ENCODE measurements at places on chromosomes 5 and 9.

DNA sequence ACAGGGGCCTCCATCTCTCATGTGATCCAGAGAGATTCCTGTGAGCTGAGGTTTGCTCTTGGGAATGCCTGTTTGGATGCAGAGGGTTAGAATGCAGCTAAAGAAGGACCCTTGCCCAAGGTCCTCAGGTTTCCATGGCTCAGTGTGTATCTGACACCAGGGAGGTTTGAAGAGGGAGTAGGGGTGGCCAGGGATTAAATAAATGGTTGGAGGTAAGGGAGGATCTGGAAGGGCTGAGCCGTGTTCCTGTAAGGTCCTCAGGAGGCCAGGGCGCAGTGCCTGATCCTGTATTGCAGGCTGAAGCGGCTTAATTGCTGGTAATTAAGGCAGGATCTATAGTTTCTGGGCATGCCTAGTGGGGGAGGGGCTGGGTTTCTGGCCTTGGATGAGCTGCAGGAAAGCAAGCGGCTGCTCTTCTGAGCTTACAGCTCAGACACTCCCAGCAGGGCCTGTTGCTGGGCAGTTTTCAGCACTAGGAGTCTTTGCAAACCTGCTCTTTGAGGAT, 41.5 kb upstream of the MAP1B start:
- no peak for DNase-seq

- no peak for DNase-seq
Measured at GRCh38 chr9:112401175-112401815, 21.4 kb downstream of the HSDL2 start.

- DNase-seq, result no peak
Measured at GRCh38 chr9:137084526-137084925, 2.3 kb upstream of the MAN1B1 start.

DNA sequence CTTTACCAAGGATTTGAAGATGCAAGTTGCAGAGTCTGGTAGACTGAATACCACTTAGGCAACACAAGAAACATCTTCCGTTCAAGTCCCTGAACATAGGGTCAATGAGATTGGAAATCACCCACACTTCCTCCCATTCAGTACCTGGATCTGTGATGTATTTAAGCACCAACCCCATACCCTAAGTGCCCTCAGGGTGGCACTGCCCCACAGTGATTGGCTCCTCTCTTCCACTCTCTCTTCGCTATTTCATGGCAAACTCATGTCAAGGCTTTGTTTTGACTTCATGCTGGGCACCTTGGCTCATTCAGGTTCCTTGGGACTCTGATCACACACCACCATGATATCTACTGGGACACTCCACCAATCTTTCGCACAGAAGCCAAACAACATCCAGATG, 53.7 kb downstream of the GGTA1 start:
- no peak for DNase-seq

- no peak for DNase-seq
Measured at GRCh38 chr5:68252673-68253623, 37.4 kb downstream of the PIK3R1 start.

GRCh38 chr5:128081111-128081851, 2.3 kb upstream of the SLC12A2 start:
- DNase-seq, result no peak

DNA sequence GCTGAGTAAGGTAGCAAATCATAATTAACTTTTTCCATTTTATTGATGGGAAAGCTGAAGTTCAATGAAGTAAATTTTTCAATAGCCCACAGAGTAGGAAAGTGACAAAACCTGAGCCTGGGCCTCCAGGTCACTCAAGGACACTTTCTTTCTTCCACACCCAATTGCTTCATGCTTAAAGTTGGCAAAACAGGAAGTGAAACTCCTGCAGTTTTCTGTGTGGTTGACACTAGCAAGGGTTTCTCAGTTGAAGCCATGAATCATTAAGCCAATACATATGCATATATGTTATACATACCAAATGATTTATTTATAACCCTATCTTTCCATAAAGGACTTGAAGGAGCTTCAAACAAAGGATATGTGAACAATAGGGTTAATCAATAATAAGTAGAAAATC, 13.9 kb downstream of the TLR4 start:
- DNase-seq, result no peak

GRCh38 chr5:77430726-77431125, 61.4 kb downstream of the WDR41 start:
- no peak for DNase-seq

DNA sequence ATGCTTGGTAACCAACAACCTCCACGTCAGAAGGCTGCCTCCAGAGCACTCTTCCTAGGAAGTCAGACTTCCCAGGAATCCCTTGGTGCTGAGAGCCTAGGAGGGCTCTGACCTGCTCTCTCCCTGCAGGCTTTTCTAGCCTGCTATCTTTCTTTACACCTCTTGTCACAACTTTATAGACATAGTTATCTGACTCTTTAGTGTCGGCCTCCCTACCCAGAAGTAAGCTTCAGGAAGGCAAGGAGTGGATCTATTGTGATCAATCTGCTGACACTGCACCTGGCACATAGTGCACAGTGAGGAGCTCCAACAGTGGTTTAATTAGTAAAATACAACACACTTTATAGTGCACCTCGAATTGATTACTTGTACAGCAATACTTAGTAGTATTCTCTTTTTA, 2.3 kb downstream of the AFAP1L1 start:
- DNase-seq, result no peak

DNA sequence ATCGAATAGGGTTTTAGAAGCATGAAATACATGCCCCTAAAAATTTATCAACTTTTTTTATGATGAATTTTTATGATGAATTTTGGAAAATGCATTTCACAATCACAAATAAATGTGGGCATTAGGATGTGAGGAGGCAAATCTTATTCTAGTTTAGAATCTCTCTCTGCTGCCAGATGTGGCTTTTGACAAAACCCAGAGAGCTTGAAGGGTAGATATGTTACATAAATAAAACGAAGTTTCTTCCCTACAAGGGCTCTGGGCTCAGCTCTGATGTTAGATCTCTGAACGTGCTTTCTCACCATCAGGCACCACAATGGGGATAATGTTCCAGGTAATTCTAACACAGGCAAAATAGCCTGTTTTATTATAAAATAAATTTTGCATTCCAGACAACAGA, 102.3 kb upstream of the ADAMTSL1 start:
- no peak for DNase-seq

DNA sequence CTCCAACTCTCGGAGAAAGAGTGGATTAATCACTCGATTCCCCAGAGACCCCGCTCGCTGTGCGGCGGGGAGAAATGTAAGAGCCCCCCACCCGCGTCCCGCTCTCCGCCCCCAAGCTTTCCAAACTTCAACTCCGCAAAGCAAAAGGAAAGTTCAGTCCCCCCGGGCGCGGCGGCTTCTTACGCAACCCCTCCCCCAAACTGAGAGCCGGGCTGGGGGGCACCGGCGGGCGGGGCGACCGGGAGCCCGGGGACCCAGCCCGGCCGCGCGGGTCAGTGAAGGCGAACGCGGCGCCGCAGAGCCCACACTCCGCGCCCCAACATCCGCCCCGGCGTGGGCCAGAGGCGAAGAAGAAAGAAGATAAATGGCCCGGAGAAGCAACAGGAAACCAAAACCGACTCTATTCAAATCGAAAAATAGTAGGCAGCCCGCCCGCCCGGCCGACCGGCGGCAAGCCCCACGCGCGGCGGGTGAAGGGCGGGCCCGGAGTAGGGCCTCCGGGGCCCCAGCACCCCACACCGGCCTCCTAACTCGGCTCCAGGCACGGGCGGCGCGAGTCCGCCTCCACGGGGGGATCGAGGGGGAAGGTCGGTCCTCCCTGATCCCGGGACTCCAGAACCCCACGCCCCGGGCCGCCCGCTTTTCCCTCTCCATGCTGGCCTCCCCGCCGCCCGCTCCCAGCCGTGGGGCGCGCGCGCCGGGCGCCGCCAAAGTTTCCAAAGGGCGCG, 720 bp downstream of the NOTCH1 start:
- no peak for DNase-seq

GRCh38 chr5:10621832-10622231, 58.0 kb downstream of the ANKRD33B start:
- no peak for DNase-seq

- no peak for DNase-seq
Measured at GRCh38 chr9:6686396-6686795, 40.9 kb upstream of the GLDC start.

DNA sequence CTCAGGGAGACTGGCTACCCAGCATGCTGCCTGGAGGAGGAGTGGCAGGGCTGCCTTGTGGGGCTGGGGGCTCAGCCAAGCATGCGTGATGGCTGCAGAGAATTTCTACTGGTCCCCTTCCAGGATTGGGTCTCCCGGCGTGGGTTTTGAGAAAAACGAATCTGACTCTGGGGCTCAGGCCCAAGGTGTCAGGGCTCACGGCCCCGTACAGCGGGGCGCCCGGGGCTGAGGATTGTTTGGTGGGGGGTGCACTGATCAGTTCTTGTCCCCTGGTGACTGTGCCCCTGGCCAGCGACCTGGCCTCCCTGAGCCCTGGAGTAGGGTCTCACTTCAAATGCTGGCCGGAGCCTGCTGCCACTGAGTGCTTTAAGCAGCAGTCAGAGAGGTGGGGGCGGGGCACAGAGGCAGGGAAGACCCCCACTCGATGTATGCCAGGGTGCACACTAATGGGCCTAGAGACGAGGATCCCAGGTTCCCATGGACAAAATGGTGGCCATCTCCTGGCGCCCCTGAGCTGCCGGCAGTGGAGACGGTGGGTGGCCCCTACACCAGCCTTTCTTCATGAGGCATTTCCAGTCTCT, 45.5 kb upstream of the RNU6ATAC start:
- DNase-seq, result no peak

GRCh38 chr5:50699737-50700136, 33.3 kb downstream of the PARP8 start:
- no peak for DNase-seq

DNA sequence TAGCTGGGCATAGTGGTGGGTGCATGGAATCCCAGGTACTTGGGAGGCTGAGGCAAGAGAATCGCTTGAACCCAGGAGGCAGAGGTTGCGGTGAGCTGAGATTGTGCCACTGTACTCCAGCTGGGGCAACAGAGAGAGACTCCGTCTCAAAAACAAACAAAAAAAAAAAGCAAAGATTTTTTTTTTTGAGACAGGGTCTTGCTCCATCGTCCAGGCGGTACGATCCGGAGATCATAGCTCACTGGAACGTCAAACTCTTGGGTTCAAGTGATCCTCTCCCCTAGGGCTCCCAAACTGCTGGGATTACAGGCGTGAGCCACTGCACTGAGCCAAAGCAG, 37.6 kb downstream of the ABCA1 start:
- no peak for DNase-seq

Measured in lower leg skin (tissue), 4 donors.